ENCODE measurements at places on chromosomes 12 and 14.

- DNase-seq = no peak
These were observed 534.2 kb downstream of the LRFN5 start for GRCh38 chr14:42140831-42141279.

- DNase-seq = no peak
These were observed 17.3 kb upstream of the ZDHHC22 start for GRCh38 chr14:77158882-77159255.

GRCh38 chr14:53035336-53036210, 84.7 kb upstream of the FERMT2 start:
- no peak for DNase-seq

DNA sequence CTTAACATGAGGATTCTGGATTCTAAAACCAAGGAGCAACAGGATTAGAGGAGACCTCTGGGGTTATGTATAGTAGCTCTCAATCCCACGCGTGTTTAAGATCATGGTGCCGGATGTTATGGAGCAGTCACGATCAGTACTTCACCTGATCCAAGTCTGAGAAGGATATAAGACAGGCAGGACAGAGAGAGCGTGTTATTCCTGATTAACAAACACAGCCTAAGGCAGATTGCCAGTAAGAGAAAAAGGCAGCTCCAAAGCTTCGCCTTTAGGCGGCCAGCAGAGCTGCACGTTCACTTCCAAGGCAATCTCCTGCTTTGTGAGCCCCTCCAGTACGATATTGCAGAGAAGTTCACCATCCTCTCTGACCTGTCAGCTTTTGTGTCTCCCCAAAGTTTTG, 5.5 kb downstream of the SETD3 start:
- DNase-seq = no peak

- DNase-seq = no peak
These were observed 591.2 kb downstream of the VRK1 start for GRCh38 chr14:97388408-97388807.

- DNase-seq = no peak
These were observed 362.1 kb upstream of the STXBP6 start for GRCh38 chr14:25411781-25412757.

- DNase-seq = no peak
These were observed 86.5 kb downstream of the TBX5 start for GRCh38 chr12:114319422-114319821.

DNA sequence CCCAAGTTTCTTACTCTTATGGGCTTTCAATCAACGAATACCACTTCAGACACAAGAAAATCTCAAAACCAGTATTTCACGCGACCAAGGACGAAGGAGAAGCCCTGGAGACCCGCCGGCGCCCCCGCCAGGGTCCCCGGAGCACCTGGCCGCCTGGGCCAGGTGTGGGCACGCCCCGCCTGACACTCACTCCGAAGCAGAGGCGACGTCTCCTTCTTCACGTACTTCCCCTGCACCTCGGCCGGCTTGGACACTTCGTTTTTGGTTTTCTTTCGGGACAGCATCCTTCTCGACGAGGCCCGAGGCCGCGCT, 466 bp downstream of the SAV1 start:
- DNase-seq = peak; percentile 60

- no peak for DNase-seq
These were observed 75.8 kb upstream of the OR4E1 start for GRCh38 chr14:21749306-21749868.

DNA sequence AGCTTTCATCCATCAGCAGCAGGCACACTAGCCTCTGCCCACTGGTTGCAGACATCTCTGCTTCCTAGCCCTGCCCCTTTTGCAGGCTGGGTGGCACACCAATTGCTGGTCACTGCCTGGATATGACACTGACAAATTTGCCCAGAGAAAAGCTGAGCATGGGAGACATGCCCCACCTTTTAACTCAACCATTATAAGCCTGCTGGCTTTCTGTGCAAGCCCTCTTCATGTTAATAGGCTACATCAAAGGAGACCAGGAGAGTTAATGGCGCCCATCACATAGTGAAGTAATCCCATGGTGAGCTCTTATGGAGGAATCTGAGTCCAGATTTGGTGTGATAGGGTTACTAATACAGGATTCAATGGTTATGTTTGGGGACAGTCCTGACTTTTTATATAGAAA, 139.2 kb downstream of the KICS2 start:
- no peak for DNase-seq

GRCh38 chr12:88868050-88868449, 287.8 kb upstream of the KITLG start:
- DNase-seq = no peak

DNA sequence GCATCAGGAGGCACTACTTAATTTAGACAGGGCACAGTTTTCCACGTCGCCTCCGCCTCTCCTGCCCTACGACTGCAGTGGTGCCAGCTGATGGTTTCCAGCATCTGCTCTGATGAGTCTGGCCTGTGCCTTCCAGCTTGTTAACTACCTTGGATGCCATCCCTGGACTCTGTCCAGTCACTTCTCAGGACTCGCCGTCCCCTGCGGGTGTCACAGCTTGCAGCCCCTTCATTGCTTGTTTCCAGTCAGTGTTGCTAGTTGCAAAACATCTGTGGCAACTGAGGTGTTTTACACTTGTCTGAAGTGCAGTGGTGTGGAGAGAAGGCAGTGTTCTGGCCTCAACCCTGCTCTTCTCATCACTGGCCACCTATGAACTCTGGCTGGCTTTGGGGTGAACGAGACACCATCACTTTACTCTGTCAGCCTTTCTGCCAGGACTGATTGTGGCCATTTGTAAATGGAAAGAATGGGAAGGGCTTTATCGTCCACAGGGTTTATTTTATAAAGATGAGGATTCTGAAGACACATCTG, 8.3 kb downstream of the ADGRD1 start:
- no peak for DNase-seq

GRCh38 chr14:89373185-89373584, 43.8 kb downstream of the FOXN3 start:
- DNase-seq = no peak
